ENCODE measurements at places on chromosomes 1 and 21. TPM values are rescaled to one million over a fixed set of nuclear protein-coding genes. Genes with fewer than 3 reads are reported as not detected.

Gene KDM1A
- 75.1 TPM for total RNA-seq

Gene S100A16
- 165 TPM for total RNA-seq

Gene KLHDC9
- 33.3 TPM for total RNA-seq

DNA sequence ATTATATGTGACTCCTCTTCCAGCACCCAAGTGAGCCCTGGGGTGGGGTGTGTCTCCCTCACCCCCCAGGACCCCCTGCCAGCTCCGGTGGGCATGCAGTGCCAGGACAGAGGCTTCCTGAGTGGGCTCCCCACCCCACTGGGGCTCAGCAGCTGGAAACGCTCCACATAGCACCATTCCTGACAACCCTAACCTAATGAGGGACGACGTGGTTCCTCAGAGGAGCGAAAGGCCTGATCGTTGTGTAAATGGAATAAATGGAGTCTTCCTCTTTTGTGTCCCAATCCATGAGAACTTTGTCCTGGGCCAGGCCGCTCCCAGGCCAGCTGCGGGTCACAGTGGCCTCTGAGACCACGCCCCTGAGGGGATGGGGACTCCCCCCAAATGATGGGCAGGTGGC is 1.8 kb upstream of the TSPEAR start:
- no peaks in the 10 kb centered on the region for H3K4me1 ChIP-seq
- no peak overlapping the region for H3K4me3 ChIP-seq
- H3K27me3 ChIP-seq: peaks cover 29% of the 10 kb centered on the region
- no peak for DNase-seq
- no peak overlapping the region for H3K27ac ChIP-seq

DNA sequence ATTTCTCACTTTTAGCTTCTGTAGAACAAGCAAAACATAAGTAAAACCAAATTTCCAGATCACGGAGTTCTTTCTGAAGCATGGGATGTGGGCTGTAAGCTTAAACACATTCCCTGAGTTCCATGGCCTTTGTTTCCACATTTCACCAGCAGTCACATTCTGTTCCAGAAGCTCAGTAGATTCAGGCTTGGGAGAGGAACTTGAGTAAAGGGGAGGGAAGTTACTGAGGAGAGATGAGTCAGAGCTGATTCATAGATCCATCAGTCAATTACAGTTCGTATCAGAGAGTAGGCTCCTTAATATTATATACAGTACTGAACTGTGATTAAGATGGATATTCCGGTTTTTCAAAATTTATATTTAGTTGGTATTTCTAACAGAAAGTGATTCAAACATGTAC is 614.3 kb downstream of the NCAM2 start:
- H3K36me3 ChIP-seq: no peaks in the 10 kb centered on the region
- H3K4me1 ChIP-seq: no peaks in the 10 kb centered on the region
- no peak for DNase-seq

DNA sequence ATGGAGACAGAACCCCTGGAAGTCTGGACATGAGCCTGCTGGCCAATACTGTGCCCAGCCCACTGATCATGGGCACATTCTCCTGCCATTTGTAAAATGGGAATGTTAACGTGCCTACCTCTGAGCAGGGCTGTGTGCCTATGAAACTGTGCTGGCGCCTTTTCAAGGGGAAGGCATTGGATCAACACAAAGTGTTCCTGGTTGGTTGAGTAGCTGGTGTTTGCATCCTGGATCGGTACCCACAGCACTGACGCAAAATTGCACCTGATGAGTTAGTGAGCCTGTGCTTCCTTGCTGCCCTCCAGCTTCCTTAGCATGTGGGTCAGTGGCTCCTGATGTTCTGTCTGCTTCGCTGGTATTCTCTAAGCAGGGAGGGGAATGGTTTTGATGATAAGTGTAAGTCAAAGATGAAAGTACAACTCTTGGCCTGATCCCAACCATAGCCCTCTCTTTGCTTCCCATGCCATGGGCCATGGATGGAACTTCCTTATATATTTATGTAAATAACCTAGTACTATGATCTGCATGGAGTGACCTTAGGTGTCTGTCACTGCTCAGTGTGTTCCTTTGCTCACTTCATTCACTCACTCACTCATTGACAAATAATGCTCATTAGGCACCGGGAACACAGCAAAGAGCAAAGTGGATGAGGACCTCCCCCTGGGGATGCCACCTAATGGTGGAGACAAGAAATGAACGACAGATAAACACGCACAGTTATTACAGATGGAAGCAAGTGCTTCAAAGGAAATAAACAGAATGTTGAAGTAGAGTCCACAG is 22.7 kb downstream of the MAB21L3 start:
- no peaks in the 10 kb centered on the region for H3K4me1 ChIP-seq
- H3K36me3 ChIP-seq: no peaks in the 10 kb centered on the region
- DNase-seq: peak; percentile 59
- peak overlapping the region; percentile 24 for H3K27ac ChIP-seq
